ENCODE measurements at places on chromosomes 4 and X.

GRCh38 chr4:152368001-152368400 lies 167.9 kb downstream of the FBXW7 start:
- no peak for DNase-seq

DNA sequence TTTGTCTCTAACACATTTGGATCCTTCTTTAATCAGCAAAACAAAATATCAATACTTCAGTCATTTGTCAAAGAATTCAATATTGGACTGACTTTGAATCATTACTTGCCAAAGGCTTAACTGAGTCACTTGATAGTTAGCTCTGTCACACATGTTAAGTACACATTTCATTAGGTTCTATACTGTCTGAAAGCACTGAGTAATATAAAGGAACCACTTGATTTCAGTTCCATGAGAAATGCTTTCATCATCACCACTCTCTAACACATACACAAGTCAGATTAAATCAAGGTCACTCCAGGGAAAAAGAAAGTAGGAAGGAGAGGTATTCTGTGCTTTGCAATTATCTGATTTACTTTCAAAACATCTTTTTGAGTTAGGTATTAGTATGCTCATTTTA lies 1233.1 kb downstream of the C4orf33 start:
- no peak for DNase-seq

DNA sequence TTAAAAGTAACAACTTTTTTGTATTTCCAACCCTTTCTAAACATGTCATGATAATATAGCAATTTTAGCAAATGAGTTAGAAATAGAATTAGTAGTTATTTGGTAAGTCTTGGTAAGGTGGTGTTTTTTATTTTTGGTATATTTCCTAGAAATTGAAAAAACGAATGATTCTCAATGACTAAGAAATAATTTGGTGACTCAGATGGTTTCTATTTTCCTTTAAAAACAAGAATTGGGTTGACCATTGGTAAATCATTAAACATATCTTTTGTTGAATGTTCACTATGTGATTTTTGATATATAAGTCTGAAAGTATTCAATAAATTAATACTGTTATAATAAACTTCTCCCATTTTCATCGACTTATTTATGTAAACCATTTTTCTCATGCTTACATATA lies 206.2 kb upstream of the BANK1 start:
- DNase-seq = no peak

DNA sequence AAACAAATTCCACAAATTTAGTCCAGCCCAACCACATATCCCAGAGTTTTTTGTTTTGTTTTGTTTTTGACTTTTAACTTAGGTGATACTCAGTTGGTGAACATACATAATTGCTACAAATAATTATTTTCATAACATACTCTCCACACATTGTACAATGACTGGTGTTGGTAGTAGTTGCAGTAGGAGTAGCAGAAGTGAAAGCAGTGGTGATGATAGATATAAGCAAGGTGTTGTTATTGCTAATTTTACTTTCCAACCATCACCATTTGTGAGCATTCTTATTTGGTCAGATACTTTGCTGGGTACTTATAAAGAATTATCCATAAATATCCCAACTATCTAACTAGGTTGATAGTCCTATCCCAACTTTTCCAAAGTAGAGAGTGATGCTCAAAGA lies 47.3 kb downstream of the ARHGAP24 start:
- DNase-seq = no peak

GRCh38 chrX:17669458-17669857 lies 67.8 kb upstream of the SCML1 start:
- DNase-seq = no peak

DNA sequence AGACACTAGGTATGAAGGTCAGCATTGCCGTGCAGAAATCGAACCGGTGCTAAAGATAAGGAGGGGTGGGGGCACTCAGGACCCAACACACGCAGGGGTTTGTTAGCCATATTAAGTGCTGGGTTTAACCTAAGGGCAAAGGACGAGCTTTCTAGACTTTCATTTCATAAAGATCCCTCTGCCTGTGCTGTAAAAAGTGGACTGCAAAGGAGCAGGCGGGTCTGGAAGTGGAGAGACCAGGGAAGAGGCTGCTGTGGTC lies 1.3 kb downstream of the CASP3 start:
- DNase-seq = no peak

DNA sequence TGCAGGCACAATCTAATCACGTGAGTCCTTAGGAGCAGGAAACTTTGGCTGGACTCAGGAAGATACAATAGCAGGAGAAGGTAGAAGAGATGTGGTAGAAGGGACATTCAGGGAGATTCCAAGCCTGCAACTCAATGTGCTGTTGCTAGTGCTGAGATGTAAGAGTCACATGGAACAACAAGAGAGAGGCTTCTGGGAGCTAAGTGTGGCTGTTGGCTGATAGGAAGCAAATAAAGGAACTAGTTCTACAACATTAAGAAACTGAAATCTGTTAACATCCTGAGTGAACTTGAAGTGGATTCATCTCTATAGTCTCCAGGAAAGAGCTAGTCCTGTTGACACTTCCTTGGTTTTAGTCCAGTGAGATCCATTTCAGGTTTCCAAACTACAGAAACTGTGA lies 1207.4 kb downstream of the ADGRL3 start:
- no peak for DNase-seq
